ENCODE measurements at places on chromosomes 4 and X.
A peak's percentile ranks its signal among the peaks of the same experiment; 100 is the strongest.

DNA sequence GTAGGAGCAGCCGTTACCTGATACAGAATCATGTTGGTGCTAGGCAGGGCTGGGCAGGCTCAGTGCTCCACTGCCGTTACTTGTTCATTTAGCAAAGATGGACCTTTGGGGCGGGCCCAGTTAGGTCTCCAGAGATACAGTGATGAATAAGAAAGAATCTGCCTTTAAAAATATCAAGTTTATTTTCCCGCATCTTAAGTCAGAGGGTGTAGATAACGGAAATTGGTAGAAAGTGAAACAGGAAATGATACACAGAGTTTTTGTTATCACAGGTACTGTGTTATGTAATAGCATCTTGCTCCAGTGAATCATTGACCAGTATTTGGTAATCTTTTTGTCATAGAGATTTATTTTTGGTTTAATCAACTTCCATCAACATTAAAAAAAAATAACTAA lies 5.5 kb downstream of the TMEM131L start:
- DNase-seq = no peak

GRCh38 chr4:33606951-33607350 lies 2637.4 kb downstream of the ARAP2 start:
- DNase-seq = no peak

- DNase-seq = no peak
Observed at GRCh38 chr4:82692101-82692780, 106.4 kb downstream of the SCD5 start.

DNA sequence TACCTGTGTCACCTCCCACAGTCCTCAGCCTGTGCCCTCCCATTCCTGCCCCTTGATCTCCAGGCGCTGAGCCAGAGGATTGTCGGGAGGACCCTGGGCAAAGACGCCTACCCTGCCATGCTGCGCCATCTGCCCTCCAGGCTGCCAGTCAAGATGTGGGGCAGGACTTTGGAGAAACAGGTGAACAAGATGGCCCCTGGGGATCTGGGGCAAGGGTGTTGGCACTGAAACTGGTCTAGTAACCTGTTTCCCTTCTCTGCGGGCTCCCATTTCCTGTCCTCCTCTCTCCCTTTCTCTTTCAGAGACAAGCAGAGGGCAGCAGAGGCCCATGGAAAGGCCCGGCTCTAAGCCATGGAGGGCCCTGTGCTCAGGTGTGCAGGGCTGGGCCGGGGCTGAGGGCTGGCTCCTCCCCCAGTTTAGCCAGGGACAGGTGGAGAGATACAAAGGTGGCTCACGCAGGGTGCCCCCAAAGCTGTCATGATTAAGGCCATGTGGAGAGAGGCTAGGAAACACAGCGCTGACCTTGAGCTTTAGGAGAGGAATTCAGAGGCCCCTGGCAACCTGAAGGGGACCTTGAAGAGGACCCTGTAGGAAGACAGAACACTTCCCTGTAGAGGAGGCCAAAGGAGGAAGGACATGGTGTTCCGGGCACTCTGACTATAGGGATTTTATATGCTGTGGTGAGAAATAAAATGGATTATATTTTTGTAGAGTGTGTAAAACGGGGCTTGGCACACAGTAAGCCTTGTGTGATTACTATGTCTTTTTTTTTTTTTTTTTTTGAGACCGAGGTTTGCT lies at the start of gene GLOD5:
GLOD5 (plus strand) TSS at position 74 of the 798 bp plus-strand sequence; CDS start at position 118, 44 bp downstream.
- DNase-seq = peak; percentile 4
